Mammary microvascular endothelial cell (primary cell): ENCODE measurements at places on chromosomes 16 and 17. TPM values are rescaled to one million over a fixed set of nuclear protein-coding genes. Genes with fewer than 3 reads are reported as not detected.

The CD300LB gene
- not detected in 2 replicates for total RNA-seq

The CD19 gene
- not detected in 2 replicates for total RNA-seq

The KCNJ18 gene
- total RNA-seq, result not detected in 2 replicates

The CRYM gene
- total RNA-seq, result not detected in 2 replicates

The ACSM2A gene
- total RNA-seq, result not detected in 2 replicates

The CDC27 gene
- total RNA-seq, result 99.5 and 102 TPM in 2 replicates

The STAT5B gene
- total RNA-seq, result 24.4 and 27.5 TPM in 2 replicates

The OTOP3 gene
- total RNA-seq, result not detected in 2 replicates

The KRT24 gene
- total RNA-seq, result not detected in 2 replicates

The FOXC2 gene
- total RNA-seq, result 3.1 and 4.8 TPM in 2 replicates

The KCNJ12 gene
- 0.25 and 0.67 TPM in 2 replicates for total RNA-seq

The SLC38A8 gene
- not detected in 2 replicates for total RNA-seq

The CRYBA1 gene
- not detected in 2 replicates for total RNA-seq

The TRAPPC1 gene
- 62.7 and 76.0 TPM in 2 replicates for total RNA-seq

The NAGS gene
- 11.0 and 13.9 TPM in 2 replicates for total RNA-seq

The CHST4 gene
- not detected in 2 replicates for total RNA-seq

The GPR139 gene
- total RNA-seq, result not detected in 2 replicates

The ZNF205 gene
- total RNA-seq, result 14.7 and 16.0 TPM in 2 replicates

The DDX5 gene
- 671 and 691 TPM in 2 replicates for total RNA-seq

The NGFR gene
- not detected in 2 replicates for total RNA-seq

The TPSAB1 gene
- total RNA-seq, result not detected in 2 replicates

The LGALS9B gene
- not detected in 2 replicates for total RNA-seq

The FKBP10 gene
- total RNA-seq, result 83.2 and 91.1 TPM in 2 replicates

The CDK12 gene
- total RNA-seq, result 21.5 and 23.2 TPM in 2 replicates

The ENPP7 gene
- not detected in 2 replicates for total RNA-seq

The CCDC92B gene
- 0.05 TPM in 1 of 2 replicates, not detected in the other for total RNA-seq

The METTL26 gene
- 146 and 160 TPM in 2 replicates for total RNA-seq

The KIF18B gene
- total RNA-seq, result 16.4 and 18.6 TPM in 2 replicates

The SYT17 gene
- 0.15 and 0.80 TPM in 2 replicates for total RNA-seq

The OR2C1 gene
- total RNA-seq, result not detected in 2 replicates

The PLXDC1 gene
- not detected in 2 replicates for total RNA-seq

The E4F1 gene
- total RNA-seq, result 25.5 and 34.3 TPM in 2 replicates

The GINS2 gene
- total RNA-seq, result 20.5 and 23.2 TPM in 2 replicates

The KRTAP9-8 gene
- not detected in 2 replicates for total RNA-seq

The CA7 gene
- total RNA-seq, result not detected in 2 replicates

The NACA2 gene
- not detected in 2 replicates for total RNA-seq

The ZNF286A gene
- 15.7 and 20.5 TPM in 2 replicates for total RNA-seq

The SLFN12L gene
- under 0.01 TPM in 1 of 2 replicates, not detected in the other for total RNA-seq

The CD79B gene
- 2.9 and 4.5 TPM in 2 replicates for total RNA-seq

The FOXL1 gene
- total RNA-seq, result 4.4 and 5.4 TPM in 2 replicates

The DCUN1D3 gene
- total RNA-seq, result 28.7 and 29.2 TPM in 2 replicates

The ACSM3 gene
- 0.33 and 0.44 TPM in 2 replicates for total RNA-seq

The PPL gene
- total RNA-seq, result 0.47 and 0.64 TPM in 2 replicates
